ENCODE measurements at places on chromosomes 1 and 21. TPM values are rescaled to one million over a fixed set of nuclear protein-coding genes. Genes with fewer than 3 reads are reported as not detected.

The UTS2 gene
- total RNA-seq = 0.76 TPM

The GPATCH4 gene
- total RNA-seq = 21.4 TPM

The TRAF3IP3 gene
- 134 TPM for total RNA-seq

The HCRTR1 gene
- not detected for total RNA-seq

The TMEM82 gene
- total RNA-seq = not detected

The FAM3B gene
- not detected for total RNA-seq

The PAFAH2 gene
- 13.7 TPM for total RNA-seq

The C1orf87 gene
- not detected for total RNA-seq

The ATF6 gene
- 33.9 TPM for total RNA-seq

The HES4 gene
- total RNA-seq = 39.0 TPM

The CELA2A gene
- total RNA-seq = 0.40 TPM

The KCNJ9 gene
- not detected for total RNA-seq

The PRUNE1 gene
- total RNA-seq = 22.6 TPM
